ENCODE measurements at places on chromosomes 13 and 19. TPM values are rescaled to one million over a fixed set of nuclear protein-coding genes. Genes with fewer than 3 reads are reported as not detected.

DNA sequence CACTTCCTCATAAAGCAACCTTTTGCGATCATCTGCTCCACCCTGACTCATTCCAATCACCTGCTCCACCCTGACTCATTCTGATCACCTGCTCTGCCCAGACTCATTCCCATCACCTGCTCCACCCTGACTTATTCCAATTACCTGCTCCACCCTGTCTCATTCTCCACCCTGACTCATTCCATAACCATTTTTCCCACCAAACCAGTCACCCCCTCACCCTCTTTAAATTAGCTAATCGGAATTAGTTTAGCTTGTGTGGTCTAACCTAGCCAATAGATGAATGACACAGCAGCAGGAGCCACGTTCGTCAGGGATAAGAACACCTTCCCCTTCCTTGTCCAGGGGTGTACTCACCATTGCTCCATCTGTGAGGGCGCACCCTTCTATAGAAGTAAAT lies 134.0 kb downstream of the COG6 start:
- DNase-seq, result no peak

GRCh38 chr19:14775869-14776586 lies 2.3 kb downstream of the ADGRE2 start:
- no peak for DNase-seq

- no peak for DNase-seq
These were observed 1856.1 kb downstream of the OLFM4 start for GRCh38 chr13:54884682-54885081.

DNA sequence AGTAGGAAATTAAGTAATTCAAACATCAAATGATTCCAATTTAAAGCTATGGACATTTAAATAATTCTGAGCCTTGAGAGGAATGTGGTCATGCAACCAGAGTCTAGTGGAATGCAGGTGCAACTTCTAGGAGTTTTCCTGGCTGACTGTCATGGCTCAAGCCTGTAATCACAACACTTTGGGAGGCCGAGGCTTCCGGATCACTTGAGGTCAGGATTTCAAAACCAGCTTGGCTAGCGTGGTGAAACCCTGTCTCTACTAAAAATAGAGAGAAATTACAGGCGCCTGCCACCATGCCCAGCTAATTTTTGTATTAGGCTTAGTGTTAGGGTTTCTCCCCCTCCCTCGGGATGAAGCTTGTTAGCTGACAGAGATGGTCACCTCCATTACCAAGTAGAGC lies 6.4 kb downstream of the ZNF808 start:
- DNase-seq, result no peak

DNA sequence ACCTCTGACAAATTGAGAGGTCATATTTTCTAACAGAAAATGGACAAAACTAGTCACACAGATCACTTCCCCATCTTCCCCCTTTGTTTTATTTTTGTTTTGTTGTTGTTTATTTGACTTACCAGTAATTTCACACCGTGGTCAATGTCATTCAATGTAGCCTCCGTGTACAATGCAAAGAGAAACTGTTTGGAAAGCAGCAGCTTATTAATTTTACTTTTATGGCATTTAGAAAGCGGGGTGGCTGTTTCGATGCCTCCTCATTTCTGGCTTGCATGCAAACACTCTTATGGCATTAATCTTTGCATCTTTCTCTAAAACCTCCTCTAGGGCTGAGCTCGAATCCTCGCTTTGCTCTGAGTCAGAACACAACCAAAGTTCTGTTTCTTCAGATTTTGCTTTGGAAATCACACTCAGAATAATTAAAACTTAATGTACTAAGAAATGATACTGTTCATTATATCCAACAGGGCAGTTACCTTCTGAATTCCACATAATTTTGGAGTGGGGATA lies 77.0 kb downstream of the ZNF536 start:
- no peak for DNase-seq

GRCh38 chr19:18453269-18454024 lies 15.5 kb upstream of the ISYNA1 start:
- no peak for DNase-seq

The DIRAS1 gene
- total RNA-seq, result 14.4 TPM

The KANK3 gene
- 36.0 TPM for total RNA-seq

The ADGRE3 gene
- not detected for total RNA-seq

The CGB2 gene
- not detected for total RNA-seq

Measured in esophagus muscularis mucosa (tissue), 4 donors.